ENCODE measurements at places on chromosomes 7 and 10. TPM values are rescaled to one million over a fixed set of nuclear protein-coding genes. Genes with fewer than 3 reads are reported as not detected.

DNA sequence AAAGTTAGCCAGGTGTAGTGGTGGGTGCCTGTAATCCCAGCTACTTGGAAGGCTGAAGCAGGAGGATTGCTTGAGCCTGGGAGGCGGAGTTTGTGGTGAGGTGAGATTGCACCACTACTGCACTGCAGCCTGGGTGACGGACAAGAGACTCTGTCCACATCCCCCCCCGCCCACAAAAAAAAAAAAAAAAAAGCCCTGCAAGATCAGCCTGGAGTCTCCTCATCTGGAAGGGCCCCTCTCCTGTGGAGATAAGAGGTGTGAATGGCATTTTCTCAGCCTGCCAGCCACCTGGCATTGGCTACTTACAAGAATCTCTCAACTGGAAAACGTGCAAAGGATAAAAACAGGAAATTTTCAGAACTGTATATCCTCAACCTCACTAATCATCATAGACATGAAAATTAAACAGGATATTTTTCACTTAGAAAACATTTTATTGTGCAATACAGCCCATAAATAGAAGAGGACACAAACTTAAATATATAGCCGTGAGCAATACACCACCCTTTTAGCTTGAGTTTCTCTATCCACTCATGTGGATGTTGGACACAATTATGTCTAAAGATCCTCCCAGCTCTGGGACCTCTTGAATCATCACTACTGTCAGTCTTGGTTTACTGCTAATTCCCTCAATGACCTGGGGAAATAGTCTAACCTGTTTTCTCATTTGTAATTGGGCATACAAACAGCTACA, 11.3 kb upstream of the TSPAN15 start:
- no peak for DNase-seq

DNA sequence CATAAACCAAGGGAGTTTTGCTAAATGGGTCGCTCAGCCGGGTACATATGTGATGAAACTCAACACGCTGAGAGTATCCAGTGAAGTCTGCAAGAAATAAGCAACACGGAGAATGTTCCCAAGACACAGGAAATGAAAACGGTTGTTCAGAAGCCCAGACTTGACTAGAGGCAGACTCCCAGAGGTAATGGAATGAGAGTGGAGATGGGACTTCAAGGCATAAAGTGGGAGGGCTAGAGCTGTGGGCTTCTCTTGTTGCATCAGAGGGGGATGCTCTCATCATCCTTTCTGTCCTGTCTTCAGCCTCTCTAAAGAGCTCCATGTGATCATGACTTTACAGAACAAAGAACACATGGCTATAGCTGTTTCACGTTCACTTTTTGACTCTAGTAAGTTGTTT, 88.3 kb downstream of the BAMBI start:
- peak; percentile 68 for DNase-seq

- DNase-seq, result no peak
Measured at GRCh38 chr7:51209426-51209825, 107.2 kb downstream of the COBL start.

Gene METTL27
- 3.6 TPM for total RNA-seq

Gene GAD2
- total RNA-seq, result not detected
